ENCODE measurements at places on chromosomes 13 and 19.
A peak's percentile ranks its signal among the peaks of the same experiment; 100 is the strongest.

GRCh38 chr13:43107780-43108179 lies 84.4 kb downstream of the DNAJC15 start:
- DNase-seq, result no peak

DNA sequence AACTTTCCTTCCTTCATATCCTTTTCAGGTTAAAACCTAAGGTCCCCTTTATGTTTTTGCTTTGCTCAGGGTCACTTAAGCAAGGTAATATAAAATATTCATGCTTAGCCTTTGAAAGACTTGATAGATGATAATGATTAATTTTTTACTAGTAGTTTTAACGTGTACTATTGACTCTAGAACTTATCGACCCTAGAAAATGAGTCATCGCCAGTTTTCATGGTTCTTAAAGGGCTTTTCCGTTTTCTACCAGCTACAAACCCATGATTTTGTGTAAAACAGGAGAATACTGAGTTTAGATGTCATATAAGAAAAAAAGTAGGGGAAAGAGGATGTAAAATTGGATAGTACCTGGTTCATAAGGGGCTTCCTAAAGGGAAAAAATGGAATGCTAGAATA lies 75.7 kb downstream of the DHRS12 start:
- no peak for DNase-seq

DNA sequence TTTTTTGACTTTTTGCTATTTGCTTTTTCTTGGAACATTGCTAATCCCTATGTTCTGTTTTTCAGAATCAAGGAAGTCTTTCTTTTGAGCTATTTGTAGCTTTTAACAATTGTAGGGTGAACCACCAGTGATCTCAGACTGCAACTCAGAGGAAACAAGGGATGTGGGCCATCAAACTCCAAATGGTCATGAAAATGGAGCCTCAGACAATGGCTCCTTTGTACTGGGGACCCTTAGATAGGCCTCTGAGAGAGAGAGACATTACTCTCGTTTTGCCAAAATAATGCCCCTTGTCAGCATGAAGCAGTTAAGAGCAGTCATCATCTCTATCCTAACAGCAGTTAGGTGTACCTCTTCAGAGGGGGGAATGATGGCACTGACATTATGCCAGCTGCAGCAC lies 56.4 kb upstream of the GJB6 start:
- no peak for DNase-seq

GRCh38 chr13:79306650-79307049 lies 99.4 kb downstream of the RBM26 start:
- DNase-seq, result no peak

- DNase-seq, result no peak
These were observed 1591.6 kb upstream of the MIR17HG start for GRCh38 chr13:89755729-89756492.

GRCh38 chr19:14177496-14178074 lies 28.4 kb downstream of the ADGRL1 start:
- no peak for DNase-seq

DNA sequence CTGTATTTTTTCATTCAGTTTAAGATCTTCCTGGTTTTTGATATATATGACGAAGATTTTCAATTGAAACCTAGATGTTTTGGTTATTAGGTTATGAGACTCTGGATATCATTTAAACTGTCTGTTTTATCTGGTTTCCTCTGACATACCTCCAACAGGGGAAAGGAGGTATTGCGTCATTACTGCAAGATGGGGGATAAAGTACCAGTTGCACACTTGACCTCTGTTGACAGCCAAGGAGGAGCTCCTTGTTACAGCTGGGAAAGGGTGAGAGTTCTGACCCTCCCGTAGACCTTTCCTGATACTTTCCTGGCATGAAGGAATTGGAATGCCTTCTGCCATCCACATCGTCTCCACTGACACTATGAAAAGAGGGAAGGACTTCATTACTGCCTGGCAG lies 82.0 kb upstream of the SHISA2 start:
- DNase-seq, result no peak

GRCh38 chr13:42703740-42704139 lies 77.6 kb upstream of the FAM216B start:
- DNase-seq, result no peak

GRCh38 chr13:41054212-41054877 lies 7.0 kb upstream of the WBP4 start:
- peak; percentile 80 for DNase-seq

DNA sequence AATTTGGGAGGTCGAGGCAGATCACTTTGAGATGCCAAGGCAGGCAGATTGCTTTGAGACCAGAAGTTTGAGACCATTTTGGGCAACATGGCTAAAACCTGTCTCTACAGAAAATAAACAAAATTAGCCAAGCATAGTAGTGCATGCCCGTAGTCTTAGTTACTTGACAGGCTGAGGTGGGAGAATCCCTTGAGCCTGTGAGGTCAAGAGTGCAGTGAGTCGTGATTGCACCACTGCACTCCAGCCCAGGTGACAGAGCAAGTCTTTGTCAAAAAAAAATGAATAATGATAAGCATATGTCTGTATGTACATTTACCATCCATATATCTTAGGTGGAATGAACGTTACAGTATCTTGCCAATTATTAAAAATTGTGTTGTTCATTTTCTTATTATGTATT lies 2447.7 kb downstream of the PCDH9 start:
- no peak for DNase-seq

GRCh38 chr13:45879666-45880065 lies 28.1 kb upstream of the SIAH3 start:
- DNase-seq, result peak; percentile 5

DNA sequence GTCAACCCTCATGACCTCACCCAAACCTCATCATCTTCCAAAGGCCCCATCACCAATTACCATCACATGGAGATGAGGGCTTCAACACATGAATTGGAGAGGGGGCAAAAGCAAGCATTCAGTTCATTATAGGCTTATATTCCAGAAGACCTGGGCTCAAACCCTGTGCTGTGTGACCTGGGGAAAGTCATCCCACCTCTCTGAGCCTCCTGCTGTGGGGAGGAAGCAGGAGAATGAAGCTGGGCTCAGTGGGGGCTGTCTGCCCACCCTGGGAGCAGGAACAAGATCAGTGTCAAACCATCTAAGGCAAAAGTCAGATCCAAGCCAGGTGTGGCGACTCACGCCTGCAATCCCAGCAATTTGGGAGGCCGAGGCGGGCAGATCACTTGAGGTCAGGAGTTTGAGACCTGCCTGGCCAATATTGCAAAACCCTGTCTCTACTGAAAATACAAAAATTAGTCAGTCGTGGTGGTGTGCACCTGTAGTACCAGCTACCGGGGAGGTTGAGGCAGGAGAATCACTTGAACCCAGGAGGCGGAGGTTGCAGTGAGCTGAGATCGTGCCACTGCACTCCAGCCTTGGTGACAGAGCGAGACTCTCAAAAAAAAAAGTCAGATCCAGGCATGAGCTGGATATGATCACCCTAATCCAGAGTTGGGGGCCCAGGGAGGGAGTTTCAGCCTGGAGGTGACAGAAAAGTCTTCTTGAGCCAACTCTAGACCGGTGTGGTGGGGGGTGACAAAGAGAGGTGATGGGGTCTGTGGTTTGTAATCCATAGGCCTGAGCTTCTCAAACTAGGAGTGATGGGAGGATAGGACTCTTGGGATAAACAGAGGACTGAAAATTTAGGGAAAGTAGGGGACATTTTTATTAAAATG lies 1.6 kb upstream of the TPM4 start:
- no peak for DNase-seq

GRCh38 chr19:30224689-30225606 lies 147.2 kb upstream of the ZNF536 start:
- no peak for DNase-seq

GRCh38 chr13:113597391-113598080 lies 13.0 kb downstream of the TFDP1 start:
- no peak for DNase-seq

DNA sequence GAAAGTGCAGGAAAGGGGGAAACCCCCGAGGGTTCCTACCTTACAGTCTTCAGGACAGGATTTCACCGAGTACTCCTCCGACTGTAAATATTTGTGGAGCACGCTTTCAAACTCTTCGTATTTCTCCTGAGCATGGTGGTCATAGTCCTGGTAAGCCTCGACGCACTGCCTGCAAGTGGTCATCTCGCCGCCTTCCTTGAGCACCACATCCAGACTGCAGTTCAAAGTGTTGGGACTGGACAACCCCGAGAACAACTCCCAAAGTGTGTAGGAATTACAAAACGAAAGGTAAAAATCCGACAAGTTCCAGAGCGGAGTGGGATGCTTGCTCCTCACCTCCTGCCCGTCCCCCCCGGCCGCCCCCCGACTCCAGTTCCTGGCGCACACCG lies 349.7 kb downstream of the LIG4 start:
- no peak for DNase-seq

DNA sequence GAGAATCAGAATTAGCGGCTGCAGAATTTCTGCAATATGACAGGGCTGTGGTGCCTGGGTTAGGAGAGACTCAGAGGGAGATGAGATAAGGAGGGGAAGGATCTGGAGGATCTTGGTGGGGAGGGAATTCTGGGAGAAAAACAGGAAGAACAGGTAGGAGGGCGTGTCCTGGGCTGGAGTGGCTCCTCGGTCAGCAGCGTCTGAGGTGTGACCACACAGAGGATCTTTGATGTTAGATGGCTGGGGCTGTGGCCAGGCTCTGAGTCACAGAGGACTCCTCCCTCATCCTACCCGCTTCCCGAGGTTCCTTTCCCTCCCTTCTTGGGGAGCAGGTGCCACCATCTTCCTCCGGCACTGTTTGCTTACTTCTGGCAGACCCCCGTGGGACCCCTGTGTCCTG lies 6.4 kb upstream of the KLK6 start:
- DNase-seq, result no peak

DNA sequence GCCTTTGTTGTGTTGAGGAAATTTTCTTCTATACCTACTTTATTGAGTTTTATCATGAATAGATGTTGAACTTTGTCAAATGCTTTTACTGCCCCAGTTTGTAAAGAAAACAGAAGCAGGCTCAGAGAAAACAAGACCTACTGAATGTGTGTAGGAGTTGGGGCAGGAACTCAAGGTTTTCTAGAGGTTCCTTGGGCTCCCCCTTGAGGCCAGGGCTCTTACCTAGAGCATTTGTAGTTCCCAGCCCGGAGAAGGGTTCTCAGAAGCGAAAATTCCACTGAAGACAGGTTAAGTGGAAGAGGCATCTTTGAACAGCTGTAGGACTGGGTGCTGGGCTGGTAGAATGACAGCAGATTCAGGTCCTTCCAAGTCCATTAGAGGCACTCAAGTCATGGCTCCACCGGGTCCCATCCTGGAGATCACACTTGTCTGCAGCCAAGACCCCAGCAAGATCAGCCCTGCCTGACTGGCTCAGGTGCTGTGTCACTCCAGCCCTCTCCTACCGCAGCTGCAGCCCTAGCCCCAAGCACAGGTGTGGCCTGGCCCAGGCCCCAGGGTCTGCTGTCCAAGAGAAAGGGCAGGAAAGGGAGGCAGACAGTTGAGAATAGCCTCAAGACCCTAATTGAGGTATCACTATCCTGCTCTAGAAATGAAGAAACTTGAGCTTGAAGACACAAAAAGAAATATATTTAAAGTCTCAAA lies 425.5 kb downstream of the PCDH20 start:
- DNase-seq, result peak; percentile 2

DNA sequence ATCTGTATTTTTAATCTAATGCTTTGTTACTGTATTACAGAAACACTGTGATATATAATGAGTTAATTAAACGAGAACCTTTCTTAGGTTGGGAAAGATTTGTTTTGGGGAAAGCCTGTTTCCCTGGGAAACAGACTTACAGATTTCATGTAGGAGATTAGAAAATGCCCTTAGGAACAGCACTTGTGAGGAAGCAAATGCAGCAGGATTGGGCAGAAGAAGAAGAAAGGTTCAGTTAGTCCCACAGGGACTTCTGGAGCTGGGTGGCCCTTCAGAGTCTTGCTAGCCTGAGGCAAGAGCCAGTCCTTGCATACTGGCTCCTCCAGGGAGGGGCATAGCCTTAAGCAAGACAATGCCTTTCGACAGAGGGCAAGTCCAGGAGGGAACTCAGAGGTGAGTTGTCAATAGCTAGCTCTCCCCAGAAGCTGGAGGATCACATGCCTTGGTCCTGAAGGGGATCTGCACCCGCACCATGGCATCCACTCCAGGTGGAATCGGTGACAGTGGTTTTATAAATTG lies 36.8 kb downstream of the N4BP2L1 start:
- DNase-seq, result no peak

DNA sequence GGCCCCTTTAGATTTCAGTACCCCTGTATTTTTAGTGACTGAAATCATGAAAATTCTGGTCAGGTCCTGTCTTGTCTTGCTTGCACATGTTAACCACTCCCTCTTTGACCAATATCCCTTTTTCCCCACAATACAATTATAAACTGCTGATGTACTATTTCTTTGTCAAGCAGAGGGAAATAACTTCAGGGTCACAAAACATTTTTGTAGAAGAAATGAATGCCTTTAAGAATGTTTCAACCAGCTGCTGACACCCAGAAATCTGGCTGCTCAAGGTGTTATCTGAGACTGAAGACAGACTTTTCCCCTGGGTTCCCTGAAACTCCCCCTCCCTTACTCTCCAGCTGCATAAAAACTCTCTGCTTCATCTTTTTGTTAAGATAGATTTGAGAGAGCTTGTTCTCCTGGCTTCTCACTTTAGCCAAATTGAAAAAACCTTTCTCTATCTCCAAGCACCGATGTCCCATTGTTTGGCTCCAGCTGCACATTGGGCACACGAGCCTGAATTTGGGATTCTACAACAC lies 18.4 kb upstream of the ACOD1 start:
- DNase-seq, result no peak

DNA sequence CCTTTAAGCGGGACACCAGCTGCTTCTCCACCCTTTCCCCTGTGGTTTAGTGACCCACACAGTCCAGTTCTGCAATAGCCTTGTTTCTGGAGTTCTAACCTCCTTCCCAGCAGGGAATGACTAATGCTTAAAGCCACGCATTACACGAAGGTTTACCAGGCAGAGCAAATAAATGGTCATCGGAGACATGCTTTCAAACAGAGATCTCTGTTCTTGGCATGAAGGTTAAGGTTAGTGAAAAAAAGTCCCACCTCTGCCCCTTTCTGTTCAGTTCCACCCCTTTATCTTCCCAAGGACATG lies 25.3 kb upstream of the MEDAG start:
- DNase-seq, result no peak

DNA sequence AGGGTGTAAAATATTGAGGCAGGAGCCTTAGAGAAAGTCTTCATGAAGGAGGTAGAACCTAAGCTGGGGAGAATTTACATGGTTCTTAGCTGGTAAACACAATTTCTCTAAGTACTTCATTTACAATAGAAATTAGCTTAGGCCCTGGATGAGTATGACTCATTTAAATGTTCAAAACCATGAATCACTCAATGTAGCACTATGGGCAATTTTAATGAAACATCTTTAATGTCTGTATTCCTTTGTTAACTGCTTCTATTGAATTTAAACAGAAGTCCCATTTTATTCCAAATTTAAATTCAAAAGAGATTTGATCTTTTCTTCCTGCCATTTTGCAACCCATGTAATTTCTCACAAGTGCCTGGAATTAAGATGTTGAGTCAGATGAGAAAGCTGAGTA lies 252.1 kb downstream of the RFC3 start:
- DNase-seq, result no peak

- DNase-seq, result no peak
These were observed 407.8 kb downstream of the ZNF536 start for GRCh38 chr19:30780032-30780431.
